Amniotic stem cell (primary cell): ENCODE measurements at places on chromosomes 16 and 17.

DNA sequence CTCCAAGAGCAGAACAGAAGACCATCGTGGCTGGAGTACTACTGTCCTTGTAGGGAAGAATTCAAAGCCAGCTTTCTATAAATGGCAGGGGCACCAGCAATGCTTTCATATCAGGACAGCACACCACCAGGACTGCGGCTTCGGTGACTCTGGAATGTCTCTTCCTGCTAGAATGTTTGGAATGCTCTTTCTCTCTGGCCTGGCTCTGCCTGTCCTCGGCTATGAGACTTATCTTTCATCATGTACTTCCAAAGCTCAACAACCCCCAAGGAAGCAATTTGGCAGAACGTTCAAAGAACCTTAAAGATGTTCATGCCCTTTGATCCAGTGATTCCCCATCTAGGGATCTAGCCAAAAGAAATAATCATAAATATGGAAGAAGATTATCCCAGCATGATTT is 52.7 kb upstream of the NOG start:
- DNase-seq: no peak

DNA sequence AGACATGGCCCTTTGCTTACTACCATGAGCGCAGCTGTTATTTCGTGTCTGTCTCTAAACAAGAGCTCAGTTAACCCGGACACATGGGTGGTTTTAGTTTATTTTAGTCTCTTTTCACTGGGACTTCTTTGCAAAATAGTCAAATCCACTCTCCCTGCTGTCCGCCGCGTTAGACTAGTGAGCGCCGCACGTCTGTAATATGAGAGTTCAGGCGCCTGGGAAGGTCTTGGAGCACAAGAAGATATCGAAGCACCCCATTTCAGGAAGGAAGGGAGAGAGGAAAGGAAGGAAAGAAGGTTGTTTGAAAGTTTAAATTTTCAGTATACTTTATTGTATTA is 111.0 kb upstream of the CHMP6 start:
- DNase-seq: no peak

GRCh38 chr16:986925-987582 is 5.5 kb downstream of the SOX8 start:
- DNase-seq: no peak

DNA sequence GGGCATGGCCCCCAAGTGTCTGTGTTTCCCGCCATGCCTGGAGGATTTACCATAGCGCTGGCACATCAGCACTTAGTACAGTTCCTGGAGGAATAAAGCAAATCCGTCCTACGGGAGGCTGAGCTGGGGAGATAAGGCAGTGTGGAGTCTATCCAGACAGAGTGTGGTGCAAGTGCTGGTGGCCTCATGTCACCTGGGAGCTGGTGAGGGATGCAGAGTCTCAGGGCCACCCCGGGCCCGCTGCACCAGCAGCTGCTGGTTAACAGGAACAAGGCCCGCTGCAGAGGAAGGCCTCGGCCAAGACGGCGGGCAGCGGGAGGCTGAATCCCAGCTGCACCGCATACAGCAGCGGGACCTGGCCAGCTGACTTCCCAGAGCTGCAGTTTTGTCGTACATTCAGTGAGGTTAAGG is 57.3 kb upstream of the CDC42EP4 start:
- no peak for DNase-seq

DNA sequence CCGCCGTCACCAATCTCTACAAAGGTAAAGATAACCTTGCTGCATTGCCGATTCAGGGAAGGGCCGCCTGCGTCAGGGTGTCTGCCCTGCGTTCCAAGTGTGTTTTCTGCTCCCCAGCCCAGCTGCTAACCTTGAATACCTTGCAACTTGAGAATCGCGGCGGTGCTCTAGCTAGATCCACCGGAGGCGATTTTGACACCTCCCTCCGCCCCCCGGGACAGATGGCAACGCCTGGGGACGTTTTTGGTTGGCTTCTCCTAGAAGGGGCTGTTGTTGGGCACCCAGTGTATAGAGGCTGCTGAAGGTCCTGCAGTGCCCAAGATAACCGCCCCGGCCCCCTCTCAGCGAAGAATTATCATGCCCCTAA is 1.5 kb downstream of the HAPSTR1 start:
- DNase-seq: no peak

DNA sequence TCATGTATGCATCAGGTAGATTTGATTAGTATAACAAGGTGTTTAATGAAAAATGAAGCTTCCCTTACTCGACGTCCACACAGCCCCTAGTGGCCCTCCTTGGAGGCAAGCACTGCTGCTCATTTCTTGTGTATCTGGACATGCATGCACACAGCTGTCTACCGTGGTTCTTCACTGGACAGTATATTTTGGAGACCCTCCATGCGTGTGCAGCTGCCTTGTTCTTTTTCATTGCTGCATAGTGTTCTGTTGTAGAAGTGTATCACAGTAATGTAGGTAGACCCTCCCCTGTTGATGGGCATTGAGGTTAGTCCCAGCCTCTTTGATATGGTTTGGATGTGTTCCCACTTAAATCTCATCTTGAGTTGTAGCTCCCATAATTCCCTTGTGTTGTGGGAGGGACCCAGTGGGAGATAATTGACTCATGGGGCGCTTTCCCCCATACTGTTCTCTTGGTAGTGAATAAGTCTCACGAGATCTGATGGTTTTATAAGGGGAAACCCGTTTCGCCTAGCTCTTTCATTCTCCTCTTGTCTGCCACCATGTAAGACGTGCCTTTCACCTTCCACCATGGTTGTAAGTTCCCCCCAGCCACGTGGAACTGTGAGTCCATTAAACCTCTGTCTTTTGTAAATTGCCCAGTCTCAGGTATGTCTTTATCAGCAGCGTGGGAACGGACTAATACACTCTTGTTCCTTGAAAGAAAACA is 6.3 kb downstream of the CMIP start:
- DNase-seq: no peak

DNA sequence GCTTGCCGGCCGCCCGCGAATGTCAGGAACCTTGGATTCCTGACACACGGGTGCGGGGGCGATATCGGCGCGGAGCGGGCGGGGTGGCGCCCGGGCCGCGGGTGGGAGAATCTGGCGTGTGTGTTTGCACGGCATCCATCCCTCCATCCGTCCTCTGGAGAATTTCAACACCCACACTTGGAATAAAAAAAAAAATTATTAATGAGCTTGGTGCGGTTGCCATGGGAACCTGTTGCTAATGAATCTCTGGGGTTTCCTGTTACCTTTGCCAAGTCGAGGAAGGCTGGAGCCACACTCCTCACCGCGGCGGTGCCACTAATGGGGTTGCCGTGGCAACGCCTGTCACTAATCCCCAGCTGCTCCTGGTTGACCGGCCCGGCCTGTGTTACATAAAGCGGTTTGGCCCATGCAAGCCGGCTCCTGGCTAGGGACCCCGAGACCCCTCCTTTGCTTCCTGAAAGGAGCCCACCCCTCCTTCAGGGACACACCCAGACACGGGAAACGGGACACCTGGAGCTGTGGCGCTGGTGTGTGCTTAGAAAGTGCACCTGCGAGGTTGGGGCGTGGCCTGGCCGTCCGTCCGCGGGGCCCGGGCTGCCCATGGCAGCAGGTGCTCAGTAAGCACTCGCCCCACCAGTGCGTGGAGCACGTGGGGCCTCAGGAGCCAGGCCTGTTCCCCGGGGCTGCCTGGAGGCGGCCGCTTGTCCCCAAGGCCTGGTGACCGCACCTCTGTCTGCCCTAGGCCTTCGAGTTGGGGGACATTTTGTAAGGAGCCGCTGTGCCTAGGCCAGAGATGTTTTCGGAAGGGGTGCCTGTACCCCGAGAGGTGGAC is 14.6 kb downstream of the CACNA1H start:
- DNase-seq: no peak

DNA sequence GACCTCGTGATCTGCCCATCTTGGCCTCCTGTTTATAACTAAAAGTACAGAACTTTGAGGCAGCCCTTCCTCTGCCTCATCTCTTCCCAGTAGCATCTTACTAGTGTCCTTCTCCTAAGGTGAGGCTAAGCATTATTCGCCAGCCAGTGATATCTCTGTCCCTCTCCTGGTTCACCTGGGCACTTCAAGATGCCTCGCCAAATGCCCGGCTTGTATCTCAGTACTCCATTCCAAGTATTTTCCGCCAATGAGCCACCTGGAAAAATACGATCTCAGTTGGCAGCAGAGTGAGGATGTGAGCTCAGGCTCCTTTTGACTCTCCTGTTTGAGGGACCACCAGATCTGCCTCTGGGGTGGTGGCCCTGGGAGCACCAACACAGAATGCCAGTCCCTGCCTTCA is 25.9 kb upstream of the WSCD1 start:
- no peak for DNase-seq

GRCh38 chr17:39150104-39150634 is 1.3 kb downstream of the PLXDC1 start:
- DNase-seq: no peak

DNA sequence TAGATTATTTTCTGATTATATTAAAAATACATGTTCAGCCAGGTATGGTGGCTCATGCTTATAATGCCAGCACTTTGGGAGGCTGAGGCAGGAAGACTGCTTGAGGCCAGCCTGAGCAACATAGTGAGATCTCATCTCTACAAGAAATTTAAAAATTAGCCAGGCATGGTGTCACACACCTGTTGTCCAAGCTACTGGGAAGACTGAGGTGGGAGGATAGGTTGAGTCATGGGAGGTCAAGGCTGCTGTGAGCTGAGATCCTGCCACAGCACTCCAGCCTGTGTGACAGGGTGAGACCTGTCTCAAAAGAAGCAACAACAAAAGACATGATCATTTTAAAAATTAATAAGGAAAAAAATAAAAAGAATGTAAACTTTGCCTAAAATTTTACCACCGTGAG is 40.7 kb downstream of the PRAC1 start:
- no peak for DNase-seq

DNA sequence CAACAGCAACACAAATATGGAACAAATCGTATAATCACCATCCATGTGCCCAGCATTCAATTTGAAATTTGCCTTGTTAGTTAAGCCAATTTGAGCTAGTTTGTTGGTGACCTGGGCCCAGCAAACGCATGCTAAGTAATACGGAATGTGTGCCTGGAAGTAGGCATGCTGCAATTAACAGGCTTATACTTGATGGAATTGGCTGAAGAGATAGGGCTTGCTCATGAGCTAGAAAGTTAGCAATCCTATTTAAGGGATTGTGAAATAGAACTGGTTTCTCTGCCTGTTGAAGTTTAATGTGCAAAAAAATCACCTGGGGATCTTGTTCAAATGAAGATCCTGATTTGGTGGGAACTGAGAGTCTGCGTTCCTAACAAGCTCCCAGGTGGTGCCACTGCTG is 8.5 kb upstream of the LPO start:
- DNase-seq: no peak

GRCh38 chr17:16980061-16980460 is 8.1 kb upstream of the TNFRSF13B start:
- no peak for DNase-seq

DNA sequence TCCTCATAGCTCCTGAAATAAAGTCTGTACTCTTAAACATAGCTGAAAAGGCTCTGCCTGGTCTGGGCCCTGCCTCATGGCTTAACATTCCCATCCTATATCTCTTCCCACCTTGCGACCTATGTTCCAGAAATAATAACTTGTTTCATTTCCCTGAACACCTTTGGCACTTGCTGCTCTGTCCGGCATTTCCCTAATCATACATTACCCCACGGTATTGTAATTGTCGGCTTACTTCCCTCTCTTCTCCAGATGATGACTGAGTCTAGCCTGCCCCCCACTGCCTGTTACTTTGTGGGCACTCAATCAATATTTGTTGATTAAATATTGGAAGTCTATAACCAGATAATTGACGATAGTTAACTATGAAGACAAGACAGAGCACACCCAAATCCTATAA is 23.3 kb upstream of the SUPT4H1 start:
- DNase-seq: no peak

DNA sequence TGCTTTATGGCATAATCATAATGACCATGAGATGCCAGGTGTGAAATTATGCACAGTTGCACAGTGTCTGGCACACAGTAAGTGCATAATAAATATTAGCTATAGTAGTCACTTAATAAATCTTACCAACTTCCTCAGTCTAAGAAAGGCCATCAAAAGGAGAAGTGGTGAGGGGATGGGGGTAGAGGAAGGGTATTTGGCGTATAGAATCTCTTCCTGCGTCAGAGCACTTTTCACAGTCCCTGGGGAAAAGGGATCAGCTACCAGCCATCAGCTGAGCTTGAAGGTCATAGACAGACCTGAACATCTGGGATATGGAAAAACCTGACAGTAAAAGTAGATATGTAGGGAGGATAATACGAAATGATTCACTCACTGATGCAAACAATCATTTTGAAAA is 5.8 kb downstream of the CRHR1 start:
- no peak for DNase-seq

DNA sequence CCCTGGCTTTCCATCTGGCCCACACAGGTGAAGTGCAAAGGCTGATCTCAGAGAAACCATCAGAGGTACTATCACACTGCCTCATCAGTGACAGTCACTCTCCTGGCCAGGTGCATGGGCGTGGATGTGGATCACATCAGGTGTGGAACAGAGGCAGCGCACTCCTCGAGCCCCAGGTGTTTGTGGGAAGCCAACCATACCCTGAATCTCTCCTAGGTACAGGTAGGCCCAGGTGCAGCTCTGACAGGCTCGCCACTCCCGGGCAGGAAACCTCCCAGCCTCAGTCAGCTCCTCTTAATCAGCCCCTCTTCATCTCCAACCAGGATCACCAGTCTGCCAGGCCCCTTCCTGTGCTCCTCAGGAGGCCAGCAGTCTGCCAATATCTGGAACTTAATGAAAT is 31.7 kb downstream of the TLE7 start:
- no peak for DNase-seq

DNA sequence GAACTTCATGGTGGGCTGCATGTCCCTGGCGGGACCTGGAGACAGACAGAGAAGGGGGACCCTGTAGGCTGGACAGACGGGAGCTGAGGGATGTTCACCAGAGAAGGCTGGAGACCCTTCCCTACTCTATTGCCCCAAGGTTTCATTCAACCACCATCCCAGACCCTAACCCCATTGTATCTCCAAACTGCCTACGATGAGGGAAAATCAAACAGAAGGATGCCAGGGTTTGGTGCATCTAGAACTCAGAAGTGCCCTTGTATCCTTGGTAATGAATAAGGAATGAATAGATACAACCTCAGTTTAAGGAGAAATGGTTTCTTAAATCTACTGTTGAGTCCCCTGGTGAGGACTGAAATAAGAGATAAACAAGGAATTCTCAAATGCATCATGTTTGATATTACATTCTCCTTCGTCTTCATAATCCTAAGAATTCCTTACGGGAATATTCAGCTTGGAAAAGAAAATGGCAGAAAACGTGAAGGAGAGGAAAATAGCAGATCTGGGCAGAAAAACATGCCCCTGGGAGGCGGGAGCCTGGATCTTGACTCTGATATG is 16.4 kb downstream of the TNS4 start:
- DNase-seq: no peak

GRCh38 chr17:22692806-22693171 is 1000.5 kb downstream of the KCNJ18 start:
- DNase-seq: no peak

- no peak for DNase-seq
These were observed 7.7 kb downstream of the PSMD7 start for GRCh38 chr16:74304164-74304834.
